ENCODE measurements at places on chromosomes 5 and 9.

DNA sequence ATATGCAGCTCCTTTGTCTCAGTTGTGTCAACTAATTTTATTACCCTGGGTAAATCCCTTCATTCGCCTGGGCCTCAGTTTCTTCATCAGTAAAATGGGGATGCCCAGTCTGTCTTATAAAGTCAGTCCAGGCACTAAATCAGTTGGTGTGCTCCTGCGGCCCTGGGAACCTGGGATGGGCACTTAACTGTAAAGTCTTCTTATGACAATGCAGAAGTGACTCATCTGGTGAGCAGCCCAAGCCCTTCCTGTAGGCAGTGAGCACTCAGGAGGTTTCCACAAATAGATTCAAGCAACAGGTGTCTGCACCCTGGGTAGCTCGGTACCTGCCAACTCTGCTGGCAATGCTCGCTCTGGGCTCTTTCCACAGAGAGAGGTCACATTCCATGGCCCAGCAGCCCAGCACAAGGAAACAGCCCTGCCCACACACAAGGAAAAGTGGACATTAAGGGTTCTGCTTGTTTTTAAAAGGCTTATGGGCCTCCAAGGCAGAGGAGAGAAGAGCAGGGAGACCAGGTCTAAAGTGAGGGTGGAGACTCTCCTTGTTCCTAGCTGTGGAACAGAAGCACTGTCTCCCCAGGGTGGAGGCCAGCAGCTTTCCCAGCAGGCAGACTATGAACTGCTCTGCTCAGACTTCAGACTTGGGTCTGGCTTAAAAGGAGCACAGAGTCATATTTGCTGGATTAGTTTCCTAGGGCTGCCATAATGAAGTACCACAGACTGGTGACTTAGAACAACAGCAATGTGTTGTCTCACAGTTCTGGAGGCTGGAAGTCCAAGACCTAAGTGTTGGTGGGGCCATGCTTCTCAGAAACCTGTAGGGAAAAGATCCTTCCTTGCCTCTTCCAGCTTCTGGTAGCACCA lies 89.7 kb upstream of the ADRA1B start:
- DNase-seq, result no peak

- no peak for DNase-seq
Observed at GRCh38 chr5:81359108-81359507, 34.8 kb downstream of the ACOT12 start.

DNA sequence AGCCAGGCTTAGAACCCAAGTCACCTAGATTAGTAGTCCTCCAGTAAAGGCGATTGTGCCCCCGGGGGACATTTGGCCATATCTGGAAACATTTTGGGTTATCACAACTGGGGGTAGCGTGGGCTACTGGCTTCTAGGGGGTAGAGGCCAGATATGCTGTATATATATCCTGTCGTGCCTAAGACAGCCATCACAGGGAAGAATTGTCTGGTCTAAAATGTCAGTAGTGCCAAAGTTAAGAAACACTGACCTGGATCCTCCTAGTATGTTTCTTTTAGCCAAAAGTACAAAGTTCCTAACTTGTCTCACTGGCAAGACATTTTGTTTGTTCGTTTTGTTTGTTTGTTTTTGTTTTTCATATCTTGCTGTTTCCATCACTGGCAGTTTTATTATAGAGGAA lies 13.8 kb downstream of the RABEPK start:
- no peak for DNase-seq

DNA sequence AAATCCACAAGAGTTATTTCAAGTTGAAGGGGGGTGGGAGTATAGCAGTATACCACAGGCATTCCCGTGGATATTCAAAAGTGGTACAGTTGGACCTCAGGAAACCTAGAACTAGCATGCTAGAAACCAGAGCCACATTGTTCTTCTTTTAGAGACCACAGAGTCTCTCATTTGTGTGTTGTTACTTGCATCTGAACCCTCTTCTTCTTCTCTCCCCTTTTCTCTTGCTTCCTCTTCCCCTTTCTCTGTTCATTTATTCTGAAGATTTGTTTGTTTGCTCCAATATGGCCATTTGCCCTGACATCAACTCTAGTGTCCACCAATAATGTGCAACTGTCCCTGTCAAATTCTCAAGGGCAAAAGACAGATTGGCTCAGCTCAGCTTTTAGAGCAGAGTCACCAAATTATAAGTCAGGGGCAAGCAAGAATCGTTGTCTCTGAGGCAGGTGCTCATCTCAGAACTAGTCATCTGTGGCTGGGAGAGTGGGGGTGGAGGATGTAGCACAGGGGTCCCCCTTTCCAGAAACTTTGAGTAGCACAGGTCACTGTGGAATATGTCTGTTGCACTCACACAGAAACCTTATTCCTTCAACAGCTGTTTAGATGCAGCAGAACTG lies 321.1 kb downstream of the ARRDC3 start:
- DNase-seq, result no peak

DNA sequence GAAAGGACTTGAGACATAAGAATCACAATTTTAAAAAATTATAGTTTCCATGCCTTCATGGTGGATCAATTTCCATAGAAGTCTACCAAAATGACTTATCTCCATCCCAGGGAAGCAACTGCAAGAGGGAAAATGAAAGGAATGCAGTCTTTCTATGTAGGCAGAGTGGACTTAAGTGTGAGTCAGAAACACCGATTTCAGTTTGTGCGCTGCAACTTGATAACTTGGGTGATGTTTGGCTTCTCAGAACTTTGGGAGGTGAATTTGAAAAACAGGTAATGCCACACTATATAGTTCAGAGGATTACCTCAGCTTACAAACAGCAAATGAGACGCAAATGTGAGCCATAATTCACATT lies 708 bp upstream of the CSNK1G3 start:
- no peak for DNase-seq

DNA sequence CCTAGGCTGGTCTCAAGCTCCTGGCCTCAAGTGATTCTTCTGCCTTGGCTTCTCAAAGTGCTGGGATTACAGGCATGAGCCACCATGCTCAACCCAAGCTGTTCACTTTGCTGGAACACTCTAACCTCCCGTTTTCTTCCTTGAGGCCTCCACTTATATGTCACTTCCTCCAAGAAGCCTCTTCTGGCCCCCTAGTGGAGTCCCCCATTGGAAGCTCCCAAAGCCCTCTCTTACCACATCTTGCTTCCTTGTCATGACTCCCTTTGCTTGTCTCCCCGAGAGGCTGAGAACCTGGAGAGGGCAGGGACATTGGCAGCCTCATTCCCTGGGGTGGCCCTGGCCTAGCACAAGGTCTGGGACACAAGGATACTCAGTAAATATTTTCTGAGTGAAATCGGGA lies 80.8 kb downstream of the PDE6A start:
- DNase-seq, result no peak

DNA sequence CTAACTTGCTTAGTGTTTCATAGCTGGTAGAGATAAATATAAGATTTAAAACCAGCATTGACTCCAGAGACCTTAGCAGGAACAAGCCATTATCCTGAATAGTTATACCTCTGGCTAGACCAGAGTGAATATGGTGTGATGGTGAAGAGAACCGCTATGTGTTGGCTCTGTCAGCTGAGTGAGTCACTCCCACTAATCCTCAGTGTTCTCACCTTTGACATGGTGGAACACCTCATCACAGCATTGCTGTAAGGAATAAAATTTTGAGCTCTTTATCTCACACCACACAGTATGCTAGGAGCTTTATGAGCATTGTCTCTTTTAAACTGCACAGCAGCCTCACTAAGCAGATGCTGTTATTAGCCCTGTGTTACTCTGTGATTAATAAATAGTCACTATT lies 90.7 kb upstream of the DHFR start:
- no peak for DNase-seq

DNA sequence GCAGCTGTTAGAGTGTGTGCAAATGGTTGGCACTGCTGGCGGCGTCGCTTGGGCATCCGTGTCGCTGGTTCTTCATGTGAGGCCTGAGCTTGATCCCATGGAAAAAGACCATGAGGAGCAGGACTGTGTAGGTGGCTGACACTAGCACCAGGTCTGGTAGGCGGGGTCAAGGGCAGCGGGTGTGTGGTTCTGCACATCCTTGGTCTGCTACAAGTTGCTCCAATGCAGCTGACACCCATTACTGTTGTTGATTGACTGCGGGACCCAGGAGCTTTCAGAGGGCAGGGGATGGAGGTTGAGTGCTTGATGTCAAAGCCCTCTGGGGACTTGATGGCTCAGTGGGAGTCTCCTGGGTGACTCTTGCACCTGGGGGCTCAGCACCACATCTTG lies 29.0 kb upstream of the PITX1 start:
- no peak for DNase-seq

- DNase-seq, result no peak
Observed at GRCh38 chr5:37767251-37767650, 72.6 kb downstream of the GDNF start.

- no peak for DNase-seq
Observed at GRCh38 chr5:132464156-132464939, 26.2 kb downstream of the IRF1 start.

- DNase-seq, result no peak
Observed at GRCh38 chr5:40614466-40614865, 65.2 kb upstream of the PTGER4 start.

DNA sequence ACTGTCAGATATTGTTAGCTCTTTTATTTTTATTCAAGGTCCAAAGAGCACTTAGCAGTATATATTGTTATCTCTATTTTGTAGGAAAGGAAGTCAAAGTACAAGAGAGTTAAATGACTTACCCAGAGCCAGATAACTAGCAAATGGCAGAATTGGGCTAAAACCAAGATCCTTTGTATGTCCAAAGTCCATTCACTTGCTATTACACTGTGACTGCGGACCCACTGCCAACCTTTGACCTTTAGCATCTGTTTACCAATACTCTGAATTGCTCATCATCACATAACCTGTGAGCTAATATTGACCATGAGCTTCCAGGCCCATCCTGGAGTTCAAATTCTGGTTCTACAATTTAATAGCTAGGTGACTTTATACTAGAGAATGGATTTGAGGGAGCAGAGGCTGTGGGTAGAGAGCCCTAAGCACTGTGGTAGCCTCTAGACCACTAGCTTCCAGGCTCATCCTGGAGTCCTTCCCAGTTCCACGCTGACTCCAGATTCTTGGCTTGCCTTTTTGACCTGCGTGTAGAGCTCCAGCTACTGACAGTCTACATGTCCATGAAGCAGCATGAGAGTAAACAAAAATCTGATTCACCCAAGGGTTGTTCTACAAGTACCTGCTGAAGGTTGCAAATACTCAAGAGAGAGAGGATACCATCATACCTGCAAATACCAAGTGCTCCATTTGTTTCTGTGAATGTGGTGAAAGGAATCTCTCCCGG lies 424.0 kb downstream of the SH3GL2 start:
- no peak for DNase-seq

DNA sequence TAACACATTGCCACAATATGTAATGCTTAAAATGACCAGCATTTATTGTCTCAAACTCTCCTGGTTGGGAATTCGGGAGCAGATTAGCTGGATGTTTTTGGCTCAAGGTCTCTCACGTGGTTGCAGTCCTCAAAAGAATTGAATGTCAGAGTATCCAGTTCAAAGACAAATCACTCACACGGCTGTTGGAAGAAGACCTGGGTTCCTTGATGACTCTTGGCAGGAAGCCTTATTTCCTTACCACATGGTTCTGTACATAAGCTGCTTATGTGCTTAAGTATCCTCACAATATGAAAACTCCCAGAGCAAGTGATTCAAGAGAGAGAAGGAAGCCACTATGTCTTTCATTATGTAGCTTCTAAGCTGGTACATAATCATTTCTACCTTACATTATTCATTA lies 230.3 kb upstream of the PTPRD start:
- DNase-seq, result no peak

DNA sequence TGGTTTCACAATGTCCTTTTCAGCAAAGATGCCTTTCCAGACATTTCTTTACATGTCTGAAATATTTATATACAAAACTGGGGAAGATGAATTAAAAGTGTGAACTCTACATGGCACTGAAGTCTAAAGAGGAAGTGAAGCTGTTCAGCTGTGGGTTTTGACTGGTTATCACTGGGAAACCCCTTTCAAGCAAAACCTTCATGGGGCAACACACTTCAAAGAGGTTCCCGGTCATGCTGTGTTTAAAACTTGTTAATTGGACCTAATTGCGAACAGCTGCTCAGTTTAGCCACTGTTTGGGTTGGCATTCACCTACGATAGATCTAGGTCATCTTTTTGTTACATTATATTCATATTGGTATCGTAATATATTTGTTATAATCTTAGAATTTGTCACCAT lies 20.0 kb upstream of the GDNF start:
- no peak for DNase-seq

DNA sequence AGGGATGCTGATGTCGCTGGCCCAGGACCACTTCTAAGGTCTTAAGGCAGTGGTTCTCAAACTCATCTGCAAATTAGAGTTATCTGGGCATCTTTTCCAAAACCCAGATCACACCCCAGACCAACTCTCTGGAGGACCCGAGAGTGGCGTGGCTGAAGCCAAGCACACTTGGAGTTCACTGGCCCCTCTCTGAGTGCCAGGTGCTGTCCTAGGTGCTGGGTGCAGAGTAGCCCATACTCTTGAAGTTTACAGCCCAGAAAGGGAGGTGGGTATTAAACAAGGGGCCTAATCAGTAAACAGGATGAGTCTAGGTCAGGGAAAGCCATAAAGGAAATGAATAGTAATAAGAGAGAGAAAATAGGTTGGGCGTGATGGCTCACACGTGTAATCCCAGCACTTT lies 17.6 kb downstream of the CAMK2A start:
- DNase-seq, result no peak

DNA sequence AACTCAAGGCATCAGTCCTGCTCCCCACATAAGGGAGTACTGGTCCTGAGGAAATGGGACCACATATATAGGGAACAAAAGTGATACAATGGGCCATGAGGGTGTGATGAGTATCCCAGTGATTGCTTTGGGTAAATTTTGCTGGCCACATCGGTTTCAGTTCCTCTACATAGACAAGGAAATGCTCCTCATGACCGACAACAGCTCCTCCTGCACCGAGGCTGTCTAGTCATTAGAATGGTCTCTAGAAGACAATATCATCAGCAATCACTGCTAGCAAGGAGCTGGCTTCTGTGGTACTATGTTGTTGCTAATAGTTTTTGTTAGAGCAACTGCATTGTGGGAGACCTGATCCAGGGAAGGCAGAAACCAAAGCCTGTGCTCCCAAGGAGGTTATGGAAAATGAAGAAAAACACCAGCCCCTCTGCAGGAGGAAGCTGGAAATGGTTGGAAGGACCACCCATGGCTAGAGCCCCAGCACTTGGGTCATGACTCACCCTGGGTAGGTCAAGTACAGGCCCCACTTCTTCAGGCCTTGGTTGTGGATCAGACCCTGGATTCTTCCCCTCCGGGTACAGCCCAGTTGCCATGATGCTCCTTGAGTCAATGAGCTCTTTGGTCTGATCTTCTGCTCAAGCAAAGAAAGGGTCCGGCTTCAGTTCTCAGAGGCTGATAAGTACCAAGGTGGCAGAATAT lies 3.4 kb upstream of the CTSL start:
- DNase-seq, result no peak

DNA sequence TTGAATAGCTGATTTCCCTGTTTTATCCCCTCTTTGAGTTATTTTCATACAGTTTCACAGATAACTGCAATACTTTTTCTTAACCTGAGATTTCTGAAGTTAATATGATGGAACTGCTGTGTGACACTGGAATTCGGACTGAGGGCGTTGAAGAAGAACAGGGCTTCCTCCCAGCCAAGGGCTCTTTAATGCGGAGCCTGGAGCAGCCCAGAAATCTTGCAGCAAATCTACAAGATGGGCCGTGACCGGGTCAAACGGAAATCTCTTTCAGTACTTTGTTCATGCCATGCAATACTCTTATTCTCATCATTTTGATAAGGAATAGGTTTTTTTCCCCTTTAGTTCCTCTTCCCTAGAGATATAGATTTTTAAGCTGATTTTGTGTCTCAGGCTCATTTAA lies 236.8 kb upstream of the IRX4 start:
- DNase-seq, result no peak
